ENCODE measurements at places on chromosomes 4 and X.

- DNase-seq, result peak; percentile 5
Measured at GRCh38 chr4:155079871-155080270, 128.6 kb upstream of the NPY2R start.

DNA sequence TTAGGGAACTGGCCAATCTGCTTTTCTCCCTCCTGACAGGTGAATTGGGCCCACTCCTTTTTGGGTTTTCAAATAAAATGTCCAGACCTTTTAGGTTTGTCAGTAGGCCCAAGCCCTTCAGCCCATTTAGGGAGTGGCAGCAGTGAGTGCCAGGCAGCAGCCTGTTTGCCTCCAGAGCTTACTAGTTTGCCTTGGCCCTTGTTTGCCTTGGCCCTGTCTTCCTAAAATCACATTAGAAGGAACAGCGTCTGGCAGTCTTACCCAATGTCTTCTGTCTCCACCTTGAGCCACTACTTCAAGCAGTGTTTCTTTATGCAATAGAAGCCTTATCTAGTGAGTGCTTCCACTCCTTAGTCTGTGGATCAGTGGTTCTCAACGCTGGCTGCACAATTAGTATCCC, 117.1 kb downstream of the TMEM164 start:
- DNase-seq, result no peak

DNA sequence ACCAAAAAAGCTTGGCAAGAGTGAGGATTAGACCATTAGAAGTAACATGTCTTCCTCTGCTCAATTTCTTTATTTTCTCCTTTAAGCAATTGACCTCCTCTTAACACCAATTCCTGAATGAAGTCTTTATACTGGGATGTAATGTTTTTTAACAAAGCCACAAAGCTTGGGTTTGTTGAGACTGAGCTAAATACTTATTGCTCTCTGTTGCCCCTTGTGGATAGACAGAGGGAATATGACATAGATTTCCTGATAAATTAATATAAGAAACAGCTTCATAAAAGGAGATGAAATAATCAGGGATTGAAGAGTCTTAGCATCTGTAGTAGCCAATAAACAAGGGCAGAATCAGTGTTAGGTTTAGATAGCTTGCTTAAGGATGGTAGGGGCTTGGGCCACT, 57.6 kb downstream of the CCDC160 start:
- peak; percentile 1 for DNase-seq

- DNase-seq, result no peak
Measured at GRCh38 chr4:23235628-23236390, 543.1 kb downstream of the GBA3 start.

- no peak for DNase-seq
Measured at GRCh38 chr4:153676486-153676885, 7.6 kb upstream of the TLR2 start.

- DNase-seq, result peak; percentile 32
Measured at GRCh38 chrX:24395775-24396174, 35.3 kb downstream of the SUPT20HL1 start.

DNA sequence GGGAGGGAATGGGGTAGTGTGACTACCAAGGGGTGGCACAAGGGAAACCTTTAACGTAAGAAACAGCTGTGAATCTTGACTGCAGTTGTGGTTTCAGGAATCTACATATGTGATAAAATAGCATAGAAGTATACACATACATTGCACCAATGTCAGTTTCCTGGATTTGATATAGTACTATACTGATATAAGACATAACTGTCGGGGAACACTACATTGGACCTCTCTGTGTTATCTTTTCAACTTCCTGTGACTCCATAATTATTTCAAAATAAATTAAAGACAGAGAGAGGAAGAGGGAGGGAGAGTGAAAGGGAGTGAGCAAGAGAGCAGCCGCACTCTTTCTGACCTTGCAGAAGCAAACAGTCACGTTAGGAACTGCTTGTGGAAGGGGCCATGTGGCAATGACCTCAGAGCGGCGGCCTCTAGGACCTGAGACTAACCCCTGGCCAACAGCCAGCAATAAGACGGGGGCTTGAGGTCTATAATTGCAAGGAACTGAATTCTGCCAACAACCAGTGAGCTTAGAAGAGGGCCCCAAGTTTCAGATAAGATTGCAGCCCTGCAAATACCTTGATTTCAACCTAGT, 47.4 kb downstream of the NALF2 start:
- no peak for DNase-seq

GRCh38 chrX:21974011-21974385, 33.5 kb downstream of the SMS start:
- DNase-seq, result no peak

DNA sequence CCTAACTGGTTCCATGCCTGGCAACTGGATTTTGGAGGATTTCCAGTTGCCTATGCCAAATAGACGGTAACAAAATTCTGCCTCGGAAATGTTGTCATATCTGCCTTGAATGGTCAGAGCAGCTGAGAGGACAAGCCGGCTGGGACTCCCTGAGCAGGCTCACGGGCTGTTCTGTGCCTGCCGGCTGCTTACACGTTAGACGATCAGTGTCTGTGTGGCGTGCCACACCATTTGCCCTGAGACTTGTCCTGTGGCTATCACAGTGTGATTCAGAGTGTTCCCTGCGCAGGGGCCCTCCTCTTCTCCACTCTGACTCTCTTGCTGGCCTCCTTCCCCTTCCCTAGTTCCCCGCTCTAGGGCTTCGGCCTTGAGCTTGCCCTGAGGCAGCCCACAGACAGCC, 42.4 kb downstream of the RAI2 start:
- DNase-seq, result no peak

DNA sequence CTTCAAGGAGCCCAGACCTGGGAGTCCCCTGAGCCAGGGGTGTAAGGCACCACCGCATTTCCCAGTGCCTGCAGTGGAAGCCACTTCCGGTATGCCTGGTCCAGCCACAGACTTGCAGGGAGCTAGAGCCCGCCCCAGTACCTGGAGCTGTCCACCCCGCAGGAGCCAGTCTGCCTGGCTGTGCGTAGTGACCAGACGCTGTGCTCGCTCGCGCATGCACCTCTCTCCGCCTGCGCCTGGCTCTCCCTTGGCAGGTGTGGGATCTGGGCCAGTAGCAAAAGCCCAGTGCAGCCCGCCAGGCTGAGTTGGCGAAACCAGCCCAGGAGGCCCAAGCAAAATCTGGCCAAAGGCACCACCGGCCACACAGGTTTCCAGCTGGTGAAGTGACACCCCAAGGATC, 973.7 kb upstream of the AGA start:
- no peak for DNase-seq

- DNase-seq, result no peak
Measured at GRCh38 chr4:58766763-58767162, 1656.6 kb upstream of the IGFBP7 start.

DNA sequence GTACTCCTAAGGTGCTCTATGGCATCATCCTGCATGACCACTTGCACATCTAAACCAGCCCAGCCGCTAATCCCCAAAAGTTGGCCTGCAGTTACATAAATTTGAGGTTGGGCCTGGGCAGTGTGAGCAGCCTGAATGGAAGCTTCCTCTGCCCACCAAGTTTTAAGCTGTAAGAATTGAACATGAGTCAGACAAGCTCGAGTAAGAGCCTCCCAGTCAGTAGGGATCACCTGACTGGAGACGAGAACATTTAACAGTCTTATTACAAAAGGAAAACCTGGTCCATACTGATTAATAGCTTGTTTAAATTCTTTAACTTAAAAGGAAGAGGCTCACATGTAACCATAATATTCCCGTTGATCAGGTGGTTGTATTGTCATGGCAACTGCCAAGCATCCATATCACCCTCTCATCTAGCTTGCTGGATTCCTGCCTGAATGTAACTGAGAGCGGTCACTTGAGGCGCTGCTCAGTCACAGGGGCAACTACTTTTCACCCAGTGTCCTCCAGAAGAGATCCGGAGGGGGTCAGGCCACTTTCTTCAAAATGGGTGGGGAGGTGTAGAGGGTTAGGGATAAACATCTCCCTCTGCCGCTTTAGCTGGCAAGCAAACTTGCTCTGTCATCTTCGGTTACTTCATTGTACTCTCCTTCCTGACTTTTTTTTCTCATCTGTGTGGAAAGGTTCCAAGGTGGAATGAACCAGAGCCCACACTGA, 56.6 kb upstream of the WDR1 start:
- DNase-seq, result no peak

- DNase-seq, result no peak
Measured at GRCh38 chr4:56723659-56724230, 42.6 kb upstream of the HOPX start.

GRCh38 chrX:64204701-64205440, 637 bp downstream of the AMER1 start:
- DNase-seq, result peak; percentile 54
